Activated CD4-positive, CD25-positive, alpha-beta regulatory T cell treated with anti-CD3 and anti-CD28 coated beads, Interleukin-2, amount 50 U/mL, for 72 hours (primary cell): ENCODE measurements at places on chromosomes 2 and 18.

- no peak for DNase-seq
Observed at GRCh38 chr2:15990151-15991101, 50.1 kb downstream of the MYCN start.

- DNase-seq, result no peak
Observed at GRCh38 chr2:30439296-30439695, 7.8 kb upstream of the LCLAT1 start.

DNA sequence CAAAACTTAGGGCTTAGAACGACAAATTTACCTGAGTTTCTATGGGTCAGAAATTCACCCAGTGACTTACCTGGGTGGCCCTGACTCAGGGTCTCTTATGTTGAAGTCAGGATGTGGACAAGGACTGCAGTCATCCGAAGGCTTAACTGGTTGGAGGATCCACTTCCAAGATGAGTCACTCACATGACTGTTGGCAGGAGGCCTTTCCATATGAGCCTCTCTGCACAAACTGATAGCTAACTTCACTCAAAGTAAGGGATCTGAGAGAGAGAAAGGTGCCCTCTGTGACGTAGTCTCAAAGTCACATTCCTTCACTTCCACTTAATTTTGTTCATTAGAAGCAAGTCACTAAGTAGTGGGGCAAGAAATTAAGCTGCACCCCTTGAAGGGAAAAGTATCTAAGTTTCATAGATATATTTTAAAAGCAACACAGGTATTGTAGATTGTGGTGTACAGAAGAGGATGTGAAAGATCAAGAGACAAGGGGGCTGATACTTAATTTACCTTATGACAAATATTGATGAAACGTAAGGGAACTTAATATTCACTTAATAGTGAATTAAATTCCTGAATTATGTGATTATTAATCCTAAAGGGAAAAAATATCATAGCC lies 48.4 kb downstream of the TANK start:
- DNase-seq, result no peak

GRCh38 chr2:138034536-138034935 lies 70.3 kb downstream of the HNMT start:
- no peak for DNase-seq

- DNase-seq, result no peak
Observed at GRCh38 chr2:181673173-181673572, 7.1 kb downstream of the NEUROD1 start.

GRCh38 chr2:212145121-212145520 lies 393.5 kb downstream of the ERBB4 start:
- no peak for DNase-seq

- DNase-seq, result no peak
Observed at GRCh38 chr2:118371515-118371914, 283.2 kb downstream of the INSIG2 start.

GRCh38 chr2:98903064-98903355 lies 33.0 kb downstream of the CRACDL start:
- no peak for DNase-seq

GRCh38 chr2:148979919-148980277 lies 58.6 kb upstream of the LYPD6B start:
- no peak for DNase-seq

DNA sequence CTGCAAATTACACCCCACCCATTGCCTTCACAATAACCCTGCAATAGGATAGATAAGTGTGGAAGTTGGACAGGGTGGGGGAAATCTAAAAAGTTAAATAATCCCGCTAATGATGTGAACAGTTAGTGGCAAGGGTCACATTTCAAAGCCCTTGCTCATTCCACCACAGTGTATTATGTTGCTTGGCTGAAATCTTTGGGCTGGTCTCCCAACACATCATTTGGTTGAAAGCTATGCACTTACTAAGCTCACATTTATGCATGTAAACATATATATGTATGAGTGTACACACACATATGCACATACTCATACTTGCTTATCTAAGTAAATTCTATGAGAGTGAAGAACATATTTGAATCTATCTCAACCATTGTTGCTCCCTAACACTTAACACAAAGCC lies 197.8 kb downstream of the RDH14 start:
- DNase-seq, result no peak

GRCh38 chr18:41324020-41324791 lies 630.8 kb upstream of the PIK3C3 start:
- DNase-seq, result no peak

DNA sequence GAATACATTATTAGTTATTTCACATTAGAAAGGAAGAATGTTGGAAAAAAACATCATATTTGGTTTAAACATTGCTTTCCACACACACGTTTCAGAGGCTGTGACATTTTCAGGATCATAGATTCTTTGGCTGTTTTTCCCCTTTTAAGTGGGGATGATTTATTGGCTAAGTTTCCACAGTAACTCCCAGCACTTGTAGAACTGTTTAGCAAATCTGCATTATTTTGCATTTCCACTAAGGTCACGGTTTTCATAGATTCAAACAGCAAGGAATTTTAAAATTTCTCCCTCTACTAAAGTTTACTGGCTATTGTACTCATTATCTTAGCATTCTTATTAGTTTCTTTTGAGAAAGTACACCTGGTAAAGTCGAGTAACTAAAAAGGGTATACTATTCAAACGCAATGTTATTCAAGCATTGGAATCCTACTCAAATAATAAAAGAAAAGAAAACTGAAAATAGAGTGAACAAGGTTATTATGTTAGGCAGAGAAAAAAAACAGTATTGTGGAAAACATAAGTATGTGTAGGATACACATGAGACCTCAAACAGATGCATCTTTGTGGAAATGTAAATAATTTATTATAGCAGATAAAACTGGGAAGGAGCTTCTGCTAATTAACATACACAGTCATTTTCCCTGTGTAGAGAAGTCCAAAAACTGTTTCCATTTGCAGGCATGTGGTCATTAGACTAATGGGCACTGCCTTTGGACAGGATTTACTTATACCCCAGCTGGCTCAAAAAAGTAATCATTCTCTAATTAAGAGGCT lies 633.8 kb downstream of the NRXN1 start:
- DNase-seq, result no peak
